Activated CD4-positive, alpha-beta T cell treated with anti-CD3 and anti-CD28 coated beads, Interleukin-2, amount 50 U/mL, for 4 hours (primary cell): ENCODE measurements at places on chromosomes 3 and 15.

DNA sequence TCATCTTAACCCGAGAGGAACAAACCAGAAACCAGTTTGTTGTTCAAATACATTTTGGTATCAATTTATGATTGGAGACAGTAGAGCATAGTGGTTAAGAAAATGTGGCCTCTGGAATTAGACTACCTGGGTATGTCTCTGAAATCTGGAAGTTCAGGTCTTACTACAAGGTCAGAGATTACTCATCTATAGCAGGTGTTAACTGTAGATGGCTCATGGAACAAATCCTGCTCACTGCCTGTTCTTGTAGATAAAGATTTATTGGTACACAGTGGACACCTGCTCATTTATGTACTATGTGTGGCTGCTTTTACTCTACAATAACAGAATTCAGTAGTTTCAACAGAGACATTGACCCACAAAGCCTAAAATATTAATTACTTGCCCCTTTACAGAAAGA is 413.3 kb downstream of the CNTN6 start:
- no peak for DNase-seq

GRCh38 chr3:152232679-152233078 is 36.0 kb upstream of the MBNL1 start:
- no peak for DNase-seq

GRCh38 chr15:71447328-71448250 is 332.3 kb downstream of the THSD4 start:
- DNase-seq: no peak

DNA sequence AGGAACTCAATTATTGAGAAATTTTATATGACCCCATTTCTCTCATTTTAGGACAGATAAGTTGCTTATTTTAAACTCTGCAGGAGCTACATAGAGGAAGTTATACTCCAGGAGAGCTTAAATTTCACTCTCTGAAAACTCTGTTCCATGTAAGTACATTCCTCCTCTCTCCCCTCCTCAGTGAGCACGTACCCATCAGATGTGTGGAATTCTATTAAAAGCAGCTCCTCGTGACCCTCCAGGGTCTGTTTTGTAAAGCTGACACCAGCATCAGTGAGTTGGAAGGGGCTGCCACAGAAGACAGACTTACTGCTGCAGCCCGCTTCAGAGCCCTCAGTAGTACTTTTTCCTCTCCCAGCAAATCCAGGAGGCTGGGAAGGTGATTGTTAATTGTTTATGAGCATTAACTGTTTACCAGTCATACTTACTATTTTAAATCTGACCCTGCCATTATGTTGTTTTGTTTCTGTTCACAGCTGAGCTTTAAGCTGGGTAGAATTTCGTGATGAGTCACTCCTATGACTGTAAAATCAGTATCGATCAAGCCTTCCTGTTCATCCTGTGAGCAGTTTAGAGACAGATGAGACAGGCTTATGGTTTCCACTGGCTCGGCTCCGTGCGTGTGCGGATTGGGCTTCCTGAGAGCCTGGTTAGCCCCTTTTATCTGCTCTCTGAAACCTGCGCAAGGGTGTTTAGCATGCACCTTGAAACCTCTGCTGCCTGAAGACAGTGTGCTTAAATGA is 20.4 kb downstream of the IGF1R start:
- peak; percentile 29 for DNase-seq
